ENCODE measurements at places on chromosomes 1 and 21. TPM values are rescaled to one million over a fixed set of nuclear protein-coding genes. Genes with fewer than 3 reads are reported as not detected.

OVAAL gene
- polyA plus RNA-seq, result not detected

GPR25 gene
- 0.78 TPM for polyA plus RNA-seq

JMJD4 gene
- polyA plus RNA-seq, result 12.3 TPM

TNFRSF1B gene
- 15.4 TPM for polyA plus RNA-seq

IGSF3 gene
- 6.3 TPM for polyA plus RNA-seq

EVA1C gene
- 44.5 TPM for polyA plus RNA-seq

SEMA4A gene
- polyA plus RNA-seq, result 26.9 TPM

CDC20 gene
- 5.6 TPM for polyA plus RNA-seq

SLC30A10 gene
- not detected for polyA plus RNA-seq

GFI1 gene
- polyA plus RNA-seq, result 1.6 TPM

C1orf50 gene
- 2.6 TPM for polyA plus RNA-seq
